ENCODE measurements at places on chromosomes 2 and 18.
A peak's percentile ranks its signal among the peaks of the same experiment; 100 is the strongest.

GRCh38 chr2:74373221-74373676 is 6.9 kb downstream of the DCTN1 start:
- no peak for DNase-seq

DNA sequence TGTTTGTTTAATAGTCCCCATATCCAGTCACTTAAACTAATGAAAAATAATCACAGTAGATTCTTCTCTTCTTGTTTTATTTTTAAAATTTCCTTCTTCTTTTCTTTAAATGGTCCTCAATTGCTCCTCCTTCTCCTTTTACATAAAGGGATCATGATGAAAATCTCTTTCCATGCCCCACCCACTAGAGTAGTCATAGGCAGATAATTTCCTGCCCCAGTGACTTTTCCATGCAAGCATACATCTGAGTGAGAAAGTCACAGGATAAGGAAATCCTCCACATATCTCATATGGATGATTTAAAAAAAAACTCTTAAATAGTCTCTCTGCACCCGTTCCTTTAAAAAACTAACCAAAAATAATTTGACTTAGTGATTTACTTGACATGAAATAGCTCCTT is 552.3 kb upstream of the SETBP1 start:
- no peak for DNase-seq

- peak; percentile 11 for DNase-seq
Measured at GRCh38 chr2:166375736-166376487, at the start of gene SCN9A. Gene SCN9A (minus strand): TSS chr2:166375944. CDS start chr2:166311756, 64,188 bp downstream.

GRCh38 chr2:73749314-73749713 is 12.2 kb upstream of the TPRKB start:
- no peak for DNase-seq

GRCh38 chr2:142849820-142850219 is 27.6 kb upstream of the KYNU start:
- DNase-seq: no peak

- DNase-seq: no peak
Measured at GRCh38 chr18:47345291-47345690, 93.8 kb upstream of the SKOR2 start.

- DNase-seq: no peak
Measured at GRCh38 chr18:43680096-43680495, 402.8 kb upstream of the SYT4 start.

DNA sequence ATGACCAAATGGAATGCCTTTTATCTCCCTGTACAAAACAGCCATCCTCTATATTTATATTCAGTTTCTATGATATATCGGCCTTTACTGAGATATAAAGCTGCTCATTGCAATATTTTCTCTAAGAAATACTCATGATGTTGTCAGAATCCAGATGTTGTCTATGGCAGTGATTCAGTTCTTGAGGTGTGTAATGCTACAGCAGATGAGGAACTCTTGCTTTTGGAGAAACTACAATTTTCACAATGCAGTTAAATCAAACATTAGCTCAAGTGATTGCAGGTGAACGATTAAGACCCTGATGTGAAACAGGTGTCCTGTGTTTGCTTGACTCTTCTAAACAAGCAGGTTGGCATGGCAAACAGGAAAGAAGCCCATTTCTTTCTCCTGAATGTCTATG is 256.2 kb upstream of the CDH20 start:
- DNase-seq: no peak

GRCh38 chr2:175007510-175007909 is 2.3 kb upstream of the CHN1 start:
- no peak for DNase-seq

GRCh38 chr2:133655610-133656009 is 87.3 kb upstream of the NCKAP5 start:
- DNase-seq: no peak

DNA sequence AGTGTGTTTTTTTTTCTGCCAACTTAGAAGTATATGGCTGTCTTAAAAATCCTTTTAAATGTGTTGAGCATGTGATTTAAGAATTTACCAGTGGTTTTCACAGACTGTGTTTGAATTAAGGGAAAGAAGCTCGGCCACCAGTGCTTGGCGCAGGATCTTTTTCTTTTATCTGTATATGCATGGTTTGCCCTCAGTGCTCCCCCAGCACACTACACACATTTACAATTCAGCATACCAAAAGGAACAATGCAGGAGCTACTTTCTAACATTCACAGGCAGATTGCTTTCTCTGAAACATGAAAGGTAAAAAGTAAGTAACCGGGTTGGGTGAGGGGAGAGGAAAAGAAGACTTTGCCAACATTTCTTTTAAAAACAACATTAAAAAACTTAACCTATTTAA is 3.9 kb downstream of the SALL3 start:
- DNase-seq: no peak

GRCh38 chr2:240928476-240929363 is 22.6 kb downstream of the CROCC2 start:
- DNase-seq: no peak

- DNase-seq: no peak
Measured at GRCh38 chr2:226247289-226248275, 552.0 kb downstream of the IRS1 start.
